ENCODE measurements at places on chromosomes 5 and 9.

GRCh38 chr9:93081931-93082330, 14.1 kb upstream of the CARD19 start:
- no peak for DNase-seq

DNA sequence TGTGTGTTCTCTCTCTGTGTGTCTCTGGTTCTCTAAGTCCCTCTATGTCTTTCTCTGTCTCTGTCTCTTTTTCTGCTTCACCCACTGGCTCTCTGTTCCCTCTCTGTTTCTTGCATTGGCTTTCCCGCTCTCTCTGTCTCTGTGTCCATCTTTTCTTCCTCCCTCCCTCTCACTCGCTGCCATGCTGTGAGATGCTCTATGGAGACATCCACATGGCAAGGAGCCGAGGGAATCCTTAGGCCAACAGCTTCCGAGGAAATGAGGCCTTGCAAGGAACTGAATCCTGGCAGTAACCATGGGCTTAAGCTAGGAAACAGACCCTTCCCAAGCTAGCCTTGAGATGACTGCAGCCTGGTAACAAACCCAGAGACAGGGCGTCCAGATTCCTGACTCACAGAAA, 117.3 kb downstream of the BRINP1 start:
- no peak for DNase-seq

DNA sequence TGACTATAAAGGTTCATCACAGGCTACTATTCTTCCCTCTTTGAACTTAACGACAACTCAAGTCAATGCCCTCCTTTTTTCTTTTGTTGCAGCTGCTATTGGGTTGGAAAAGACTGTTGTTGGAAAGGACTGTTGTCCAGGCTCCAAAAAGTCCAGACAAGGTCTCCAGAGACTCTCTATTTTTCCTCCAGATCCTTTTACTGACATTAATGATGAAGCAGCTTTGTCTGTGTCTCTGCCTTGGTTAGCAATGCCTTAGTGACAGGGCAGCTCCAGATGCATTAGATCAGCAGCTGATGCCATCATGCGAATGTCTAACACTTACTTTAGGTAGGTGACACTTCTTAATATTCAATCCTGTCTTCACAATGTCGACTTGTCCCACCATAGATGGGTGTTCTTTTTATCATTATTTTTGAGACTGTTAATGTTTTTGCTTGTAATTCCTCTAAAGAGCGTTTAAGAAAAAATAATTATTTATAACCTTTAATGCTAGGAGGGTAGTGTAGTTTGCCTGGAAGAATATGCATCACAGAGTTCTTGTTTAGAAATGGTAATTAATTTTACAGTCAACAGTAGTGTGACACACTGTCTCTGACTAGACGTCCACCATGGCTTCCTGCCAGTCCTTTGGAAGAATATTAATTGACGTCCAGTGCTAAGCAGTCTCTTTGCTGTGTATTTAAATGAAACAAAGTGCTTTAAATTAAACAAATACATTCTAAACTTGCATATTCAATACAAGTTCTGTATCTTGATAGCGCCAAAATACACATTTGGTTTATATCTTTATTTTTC, 492.2 kb downstream of the NR2F1-AS1 start:
- DNase-seq = no peak

DNA sequence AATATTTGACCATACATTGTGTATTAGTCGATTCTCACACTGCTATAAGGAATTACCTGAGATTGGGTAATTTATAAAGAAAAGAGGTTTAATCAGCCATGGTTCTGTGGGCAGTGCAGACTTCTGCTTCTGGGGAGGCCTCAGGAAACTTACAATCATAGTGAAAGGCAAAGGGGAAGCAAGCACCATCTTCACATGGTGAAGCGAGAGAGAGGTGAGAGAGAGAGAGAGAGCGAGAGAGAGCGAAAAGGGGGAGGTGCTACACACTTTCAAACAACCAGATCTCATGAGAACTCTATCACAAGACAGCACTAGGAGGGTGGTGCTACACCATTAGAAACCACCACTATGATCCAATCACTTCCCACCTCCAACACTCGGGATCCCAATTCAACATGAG, 4.1 kb upstream of the GRAMD2B start:
- DNase-seq = no peak

DNA sequence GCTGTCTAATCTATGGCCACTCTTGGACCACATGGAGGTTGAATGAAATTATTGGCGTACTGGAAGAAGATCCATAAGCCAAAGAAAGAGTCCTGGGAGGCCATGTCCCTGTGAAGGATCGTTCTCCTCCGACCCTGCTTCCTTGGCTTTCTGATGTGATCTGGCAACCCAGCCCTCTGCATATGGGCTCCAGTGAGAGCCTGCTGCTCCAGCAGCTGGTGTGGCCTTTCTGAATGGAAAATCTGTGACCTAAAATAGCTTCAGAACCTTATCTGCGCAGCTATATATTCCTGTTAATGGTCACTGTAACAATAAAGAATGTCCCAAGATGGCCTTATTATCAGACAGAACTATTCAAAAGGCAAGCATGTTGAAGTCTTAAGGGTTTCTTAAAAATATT, 40.2 kb upstream of the PHF2 start:
- DNase-seq = no peak

DNA sequence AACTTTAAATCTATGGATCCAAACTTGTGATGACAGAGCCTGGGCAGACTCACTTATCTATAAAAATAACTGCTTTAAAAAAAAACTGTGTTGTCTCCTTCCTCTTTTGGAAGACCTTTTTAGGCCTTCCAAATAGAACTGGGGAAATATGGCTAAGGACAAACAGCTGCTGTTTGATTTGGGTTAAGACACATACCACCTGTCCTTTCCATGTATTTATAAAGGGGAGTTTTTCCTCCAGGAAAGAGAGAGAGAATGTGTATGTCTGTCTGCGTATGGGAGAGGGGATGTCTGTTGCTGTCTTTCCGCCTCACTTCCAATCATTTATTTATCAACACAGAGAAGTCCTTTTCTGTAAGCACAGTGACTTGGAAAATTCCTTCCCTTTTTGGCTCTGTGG, 2.8 kb downstream of the ARHGEF37 start:
- DNase-seq = no peak

- peak; percentile 64 for DNase-seq
Observed at GRCh38 chr9:123678878-123679329, 251.0 kb downstream of the DENND1A start.

- DNase-seq = no peak
Observed at GRCh38 chr9:132124800-132125199, 37.1 kb upstream of the NTNG2 start.

GRCh38 chr5:125220284-125220683, 473.8 kb upstream of the ZNF608 start:
- no peak for DNase-seq

- DNase-seq = no peak
Observed at GRCh38 chr5:139314276-139314675, 20.7 kb downstream of the MATR3 start.

- DNase-seq = no peak
Observed at GRCh38 chr5:114782869-114783268, 386.8 kb downstream of the TRIM36 start.

DNA sequence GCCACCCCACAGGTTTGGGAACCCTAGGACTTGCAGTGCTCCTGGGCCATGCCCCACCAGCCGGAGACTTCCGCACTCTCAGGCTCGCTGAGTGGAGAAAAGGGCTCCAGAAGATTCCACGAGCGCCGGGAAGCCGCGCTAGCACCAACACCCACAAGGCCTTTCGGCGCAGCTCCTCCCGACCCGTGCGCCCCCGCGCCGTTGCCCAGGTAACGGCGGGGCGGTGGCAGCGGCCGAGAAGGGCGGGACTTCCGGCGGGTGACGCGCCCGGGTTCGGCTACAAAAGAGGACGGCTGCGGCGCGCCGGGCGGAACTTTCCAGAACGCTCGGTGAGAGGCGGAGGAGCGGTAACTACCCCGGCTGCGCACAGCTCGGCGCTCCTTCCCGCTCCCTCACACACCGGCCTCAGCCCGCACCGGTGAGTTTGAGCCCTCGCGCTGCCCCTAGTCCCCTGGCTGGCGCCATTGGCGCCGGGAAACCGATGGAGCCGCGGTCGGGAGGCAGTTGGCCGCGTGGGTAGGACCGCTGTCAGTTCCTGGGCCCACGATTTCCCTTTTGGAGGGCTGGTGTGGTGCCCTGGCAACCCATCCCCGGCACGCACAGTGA, at the start of gene DNAJA1:
Gene DNAJA1 (plus strand): TSS at position 308 of the 606 bp plus-strand sequence. CDS start 1,212 bp downstream, outside the sequence.
- DNase-seq = peak; percentile 88

DNA sequence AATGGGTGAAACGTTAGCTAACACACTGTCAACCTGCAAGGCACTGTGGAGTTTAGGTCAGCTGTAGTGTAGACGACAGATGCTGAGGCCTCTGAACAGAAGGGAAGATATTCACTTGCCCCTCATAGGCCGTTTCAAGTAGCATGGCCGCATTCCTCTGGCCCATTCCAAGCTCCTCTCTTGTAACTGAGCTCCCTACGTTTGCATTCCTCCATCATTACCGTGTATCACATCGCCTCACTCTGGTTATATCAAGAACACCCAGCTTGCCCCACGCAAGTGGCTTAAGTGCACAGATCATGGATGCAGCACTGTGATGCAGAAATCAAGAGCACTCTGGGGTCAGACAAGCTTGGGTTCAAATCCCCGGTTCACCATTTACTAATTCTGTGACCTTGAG, 43.3 kb downstream of the PRELID2 start:
- DNase-seq = no peak

GRCh38 chr9:75128535-75128934, 40.2 kb downstream of the OSTF1 start:
- no peak for DNase-seq

GRCh38 chr9:101566904-101567724, 27.7 kb downstream of the PPP3R2 start:
- DNase-seq = no peak

- no peak for DNase-seq
Observed at GRCh38 chr5:92730486-92730885, 850.5 kb downstream of the NR2F1-AS1 start.

DNA sequence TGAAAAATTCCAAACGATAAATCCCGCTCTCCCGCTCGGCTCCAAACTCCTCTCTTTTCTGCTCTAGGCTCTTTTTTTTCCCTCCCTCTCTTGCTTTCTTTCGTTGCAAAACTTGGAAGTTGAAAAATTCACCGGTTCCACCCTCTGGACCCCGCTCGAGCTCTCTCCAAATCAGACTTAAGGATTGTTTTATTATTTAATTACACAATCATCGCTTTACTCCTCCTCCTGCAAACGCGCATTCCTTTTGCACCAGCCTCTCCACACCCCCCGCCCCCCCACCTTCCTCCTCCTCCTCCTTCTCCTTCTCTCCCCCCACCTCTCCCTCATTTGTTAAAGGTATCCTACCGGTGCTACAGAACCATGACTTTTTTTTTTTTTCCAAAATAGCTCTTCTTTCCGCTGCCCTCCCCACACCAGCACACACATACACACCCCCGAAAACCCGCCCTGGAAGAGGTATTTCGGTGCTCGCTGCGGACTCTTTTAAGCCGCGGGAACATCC, 535 bp upstream of the NFIB start:
- DNase-seq = peak; percentile 85

GRCh38 chr5:31289429-31289828, 95.9 kb downstream of the CDH6 start:
- DNase-seq = no peak

- no peak for DNase-seq
Observed at GRCh38 chr5:151001436-151001835, 19.0 kb upstream of the GPX3 start.

DNA sequence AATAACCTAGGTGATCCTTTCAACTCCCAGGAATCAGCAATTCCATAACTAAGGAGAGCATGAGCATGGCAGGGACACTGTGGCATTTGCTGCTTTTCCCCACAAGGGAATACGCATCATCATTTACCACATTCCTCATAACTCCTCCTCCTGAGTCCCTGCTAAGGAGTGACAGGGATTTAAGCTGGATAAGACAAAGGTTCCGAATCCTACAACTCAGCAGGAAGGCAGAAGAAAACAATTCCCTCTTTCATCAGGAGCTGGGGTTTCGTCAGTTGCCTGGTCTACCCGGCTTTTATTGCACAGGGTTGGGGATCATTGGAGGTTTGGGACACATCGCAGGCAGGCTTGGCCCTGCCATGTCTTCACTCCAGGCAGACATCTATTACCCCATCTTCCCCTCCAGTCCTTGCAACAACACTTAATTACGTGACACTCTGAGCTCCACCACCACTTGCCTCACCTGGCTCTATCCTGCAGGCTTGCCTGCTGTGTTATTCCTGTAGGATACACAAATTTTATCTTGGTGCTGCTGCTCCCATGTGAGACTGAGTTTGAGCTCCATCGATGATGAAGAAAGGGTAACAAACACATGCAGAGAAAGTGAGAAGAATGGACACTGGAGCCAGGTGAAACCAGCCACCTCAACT, 563.0 kb upstream of the KLF4 start:
- no peak for DNase-seq

DNA sequence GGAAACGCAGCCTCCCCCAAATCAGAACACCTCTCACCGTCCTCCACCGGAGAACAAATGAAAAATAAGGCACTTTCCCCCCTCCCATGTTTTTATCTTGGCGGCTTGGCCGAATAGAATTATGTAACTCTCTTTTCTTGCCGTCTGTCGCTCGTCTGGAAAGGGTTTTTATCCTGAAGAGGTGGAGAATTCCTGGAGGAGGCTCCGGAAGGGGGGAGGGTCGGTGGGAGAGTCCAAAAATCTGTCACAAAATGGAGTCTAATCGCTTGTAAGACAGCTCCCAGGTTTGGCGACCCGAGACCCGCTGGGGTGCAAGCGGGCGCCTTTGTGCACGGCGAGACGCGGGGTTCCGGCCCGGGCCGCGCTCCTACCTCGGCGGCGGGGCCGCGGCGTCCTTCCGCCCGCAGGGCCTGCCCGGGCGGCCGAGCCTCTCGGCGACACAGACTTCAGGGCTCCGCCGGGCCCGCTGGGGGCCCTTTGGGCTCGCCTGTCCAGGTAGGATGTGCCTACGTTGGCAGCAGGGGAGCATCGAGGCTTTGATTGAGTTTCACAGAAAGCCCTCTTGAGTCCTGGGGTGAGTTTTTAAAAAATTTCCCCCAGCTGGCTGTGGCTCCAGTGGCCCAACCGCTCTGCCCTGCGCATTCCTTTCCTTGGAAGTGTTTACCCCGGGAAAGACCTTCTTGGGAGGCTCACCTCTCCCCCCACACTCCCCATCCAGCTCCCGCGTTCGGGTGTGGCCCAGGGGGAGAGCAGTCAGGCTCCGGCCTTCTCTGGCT, 5.0 kb downstream of the LMX1B start:
- DNase-seq = no peak

DNA sequence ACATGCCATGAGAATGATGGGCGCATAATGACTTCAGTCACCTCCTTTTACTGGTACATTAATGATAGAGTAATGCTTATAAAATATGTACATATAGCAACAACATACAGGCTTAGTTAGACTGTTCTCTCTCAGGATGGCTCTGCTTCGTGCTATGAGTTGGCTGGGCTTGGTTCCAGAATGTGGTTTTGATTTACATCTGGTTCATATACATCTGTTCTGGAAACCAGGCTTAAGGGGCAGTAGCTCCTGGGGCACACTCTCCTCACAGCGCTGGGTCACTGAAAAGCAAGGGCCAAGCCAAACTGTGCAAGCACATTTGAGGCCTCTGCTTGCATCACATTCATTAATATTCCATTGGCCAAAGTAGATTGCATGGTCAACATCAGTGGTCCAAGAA, 44.9 kb downstream of the PCSK1 start:
- no peak for DNase-seq

Data from NCI-H1417 (cell line).